Stimulated activated CD4-positive, alpha-beta T cell treated with anti-CD3 and anti-CD28 coated beads, TNF-alpha, amount 100 ng/mL, for 48 hours (primary cell): ENCODE measurements at places on chromosomes 7 and 10.

GRCh38 chr7:71668572-71668971, 536.6 kb downstream of the GALNT17 start:
- no peak for DNase-seq

- no peak for DNase-seq
Observed at GRCh38 chr10:128070161-128070560, 56.1 kb downstream of the MKI67 start.

- DNase-seq, result no peak
Observed at GRCh38 chr10:18352175-18352574, 212.0 kb downstream of the CACNB2 start.

DNA sequence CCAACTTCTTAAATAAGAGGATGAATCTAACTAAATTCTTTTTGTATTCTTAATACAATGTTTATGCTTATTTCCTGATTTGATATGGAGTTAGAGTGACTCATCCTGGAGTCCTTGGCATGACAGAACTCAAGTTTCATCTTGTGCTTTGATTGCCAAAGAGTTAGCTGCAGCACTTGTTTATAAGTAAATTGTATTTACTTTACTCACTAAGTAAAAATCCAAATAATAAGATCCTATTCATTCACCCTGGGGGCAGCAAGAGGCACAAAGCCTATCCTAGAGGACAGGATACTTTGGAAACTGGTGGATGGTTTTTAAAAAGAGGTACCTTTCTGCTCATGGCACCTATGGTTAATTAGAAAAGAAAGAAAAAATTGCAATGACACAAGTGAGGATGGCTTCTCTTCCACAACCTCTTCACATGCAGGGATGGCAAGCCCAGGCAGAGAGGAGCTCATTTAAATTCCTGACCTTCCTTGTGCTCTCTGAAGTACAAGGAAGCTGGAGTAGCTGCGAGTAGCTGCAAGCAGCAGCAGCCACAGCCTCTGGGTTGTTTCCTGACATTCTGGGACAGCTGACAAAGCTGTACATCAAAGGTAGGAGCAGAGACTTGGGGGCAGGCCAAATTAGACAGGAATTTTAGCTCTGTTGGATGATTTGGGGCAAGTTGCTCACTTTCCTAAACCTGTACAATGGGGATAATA, 28.5 kb upstream of the CROT start:
- DNase-seq, result no peak

DNA sequence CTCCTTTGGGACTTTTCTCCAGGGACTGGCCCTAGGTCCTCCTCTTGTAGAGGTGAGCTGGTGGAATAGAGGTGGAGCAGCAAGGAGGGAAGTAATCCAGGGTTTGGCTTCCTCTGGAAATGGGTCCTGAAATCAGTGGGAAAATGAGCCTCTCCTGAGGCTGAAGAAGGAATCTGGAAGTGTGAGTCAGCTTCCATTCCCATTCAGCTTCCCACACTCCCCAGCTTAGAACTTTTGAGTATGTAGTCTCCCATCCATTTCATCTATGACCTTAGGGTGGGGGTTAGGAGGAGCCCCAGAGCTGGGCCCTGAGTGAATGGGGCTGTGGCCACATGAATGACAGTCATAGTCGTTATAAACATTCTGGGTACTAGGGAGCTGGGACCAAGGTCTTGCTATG, 17.7 kb downstream of the LDB1 start:
- no peak for DNase-seq
